ENCODE measurements at places on chromosomes 3 and 15.

DNA sequence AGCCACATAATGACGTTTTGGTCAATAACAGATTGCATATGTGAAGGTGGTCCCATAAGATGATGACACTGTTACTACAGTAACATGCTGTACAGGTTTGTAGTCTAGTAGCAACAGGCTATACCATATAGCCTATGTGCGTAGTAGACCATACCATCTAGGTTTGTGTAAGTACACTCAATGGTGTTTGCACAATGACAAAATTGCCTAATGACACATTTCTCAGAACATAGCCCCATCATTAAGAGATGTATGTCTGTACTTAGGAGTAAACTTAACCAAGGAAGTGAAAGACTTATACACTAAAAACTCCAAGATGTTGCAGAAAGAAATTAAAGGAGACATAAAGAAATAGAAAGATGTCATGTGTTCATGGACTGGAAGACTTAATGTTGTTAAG lies 66.2 kb downstream of the RPLP1 start:
- DNase-seq = no peak

DNA sequence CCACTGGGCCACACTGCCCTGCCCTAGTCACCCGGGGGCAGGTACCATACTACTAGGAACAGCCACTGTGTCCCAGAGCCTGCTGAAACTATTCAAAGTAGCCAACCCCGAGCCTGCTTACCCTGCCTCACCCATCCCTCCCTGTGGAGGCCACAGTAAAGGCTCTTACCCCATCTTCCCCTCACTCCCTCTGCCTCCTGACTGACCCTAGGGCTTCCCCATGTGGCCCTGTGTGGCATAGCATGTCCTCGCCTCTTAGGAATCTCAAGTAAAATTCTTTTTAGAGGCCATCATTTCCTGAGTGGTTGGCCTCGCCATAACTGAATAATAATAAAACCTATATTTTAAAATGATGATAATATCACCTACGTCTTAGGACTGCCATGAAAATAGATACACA lies 112.2 kb upstream of the SLC6A11 start:
- no peak for DNase-seq

DNA sequence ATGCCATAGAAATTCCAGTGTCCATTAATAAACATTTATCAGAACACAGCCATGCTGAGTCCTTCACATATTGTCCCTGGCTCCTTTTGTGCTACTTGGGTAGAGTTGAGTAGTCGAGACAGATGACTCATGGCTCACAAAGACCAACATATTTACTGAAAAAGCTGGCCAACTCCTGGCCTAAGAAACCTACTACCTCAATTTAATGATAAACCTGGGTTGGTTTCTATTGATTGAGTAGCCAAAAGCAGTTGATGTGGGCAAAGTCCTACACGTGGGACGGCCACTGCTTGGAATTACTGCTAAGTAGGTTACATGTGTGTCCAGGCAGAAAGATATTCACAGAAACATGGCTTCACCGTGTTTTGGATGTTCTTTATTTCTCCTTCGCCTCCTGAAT lies 402.2 kb downstream of the NR2F2 start:
- DNase-seq = no peak

DNA sequence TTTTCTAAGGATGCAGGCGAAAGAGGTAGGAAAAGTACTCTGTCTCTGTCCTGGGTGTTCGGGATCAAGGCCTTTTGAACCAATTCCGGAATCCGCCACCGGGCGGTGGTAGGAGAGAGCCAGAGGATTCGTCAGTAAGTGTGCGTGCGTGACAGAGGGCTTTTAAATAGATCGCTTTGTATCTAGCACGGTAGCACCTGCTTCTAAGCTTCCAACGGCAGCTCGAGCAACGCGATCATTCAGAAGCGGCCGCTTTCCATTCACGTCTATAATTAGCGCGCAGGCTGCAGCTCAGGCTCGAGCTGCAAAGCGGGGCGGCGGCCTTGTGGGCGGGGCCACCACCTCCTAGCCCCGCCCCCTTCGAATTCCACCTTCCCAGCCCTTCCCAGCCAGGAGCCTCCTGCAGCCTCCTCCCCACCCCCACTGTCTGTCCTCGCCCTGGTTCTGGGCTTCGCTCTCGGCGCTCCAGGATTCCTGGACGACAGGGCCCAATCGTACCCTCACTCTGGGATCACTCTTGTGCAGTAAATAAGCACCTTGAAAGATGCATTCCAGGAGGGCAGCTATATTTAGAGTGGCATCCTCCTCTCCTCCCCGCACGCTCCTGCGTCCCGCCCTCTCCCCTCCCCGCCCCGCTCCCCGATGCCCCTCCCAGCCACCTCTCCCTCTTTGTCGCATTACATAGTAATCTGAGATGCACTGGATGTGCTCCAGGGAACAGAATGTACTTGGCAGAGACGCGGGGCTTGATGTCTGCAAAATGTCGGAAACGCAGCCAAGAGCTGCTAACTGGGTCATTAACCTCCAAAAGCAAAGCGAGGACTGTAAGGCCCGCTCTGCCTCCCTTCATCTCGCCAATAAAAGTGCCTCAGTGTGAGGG lies 224.1 kb upstream of the TPRG1 start:
- DNase-seq = no peak

GRCh38 chr3:168040607-168041208 lies 55.0 kb downstream of the GOLIM4 start:
- no peak for DNase-seq

GRCh38 chr3:155880286-155880685 lies 9.8 kb downstream of the GMPS start:
- no peak for DNase-seq

DNA sequence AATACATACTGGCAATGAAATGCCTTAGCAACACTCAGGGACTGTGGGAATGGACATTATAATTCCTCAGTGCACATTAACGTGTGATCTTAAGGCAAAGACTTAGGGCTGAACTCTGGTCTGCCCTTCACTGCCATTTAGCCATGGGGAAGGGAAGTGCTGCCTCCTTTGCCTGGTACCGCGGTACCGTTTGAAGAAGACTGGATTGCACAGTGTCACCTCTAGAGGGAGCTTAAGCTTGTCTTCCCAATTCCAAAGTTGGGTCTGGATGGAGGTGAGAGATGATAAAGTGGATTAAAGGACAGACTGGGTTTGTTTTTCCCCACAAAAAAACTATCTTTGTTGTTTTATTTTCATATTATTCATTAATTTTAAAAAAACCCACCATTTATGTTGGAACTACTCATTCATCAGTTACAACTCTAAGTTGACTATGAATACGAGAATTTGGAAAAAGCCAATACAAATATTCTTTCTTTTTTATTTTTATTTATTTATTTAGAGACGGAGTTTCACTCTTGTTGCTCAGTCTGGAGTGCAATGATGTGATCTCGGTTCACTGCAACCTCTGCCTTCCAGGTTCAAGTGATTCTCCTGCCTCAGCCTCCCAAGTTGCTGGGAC lies 60.0 kb upstream of the SYN2 start:
- no peak for DNase-seq

DNA sequence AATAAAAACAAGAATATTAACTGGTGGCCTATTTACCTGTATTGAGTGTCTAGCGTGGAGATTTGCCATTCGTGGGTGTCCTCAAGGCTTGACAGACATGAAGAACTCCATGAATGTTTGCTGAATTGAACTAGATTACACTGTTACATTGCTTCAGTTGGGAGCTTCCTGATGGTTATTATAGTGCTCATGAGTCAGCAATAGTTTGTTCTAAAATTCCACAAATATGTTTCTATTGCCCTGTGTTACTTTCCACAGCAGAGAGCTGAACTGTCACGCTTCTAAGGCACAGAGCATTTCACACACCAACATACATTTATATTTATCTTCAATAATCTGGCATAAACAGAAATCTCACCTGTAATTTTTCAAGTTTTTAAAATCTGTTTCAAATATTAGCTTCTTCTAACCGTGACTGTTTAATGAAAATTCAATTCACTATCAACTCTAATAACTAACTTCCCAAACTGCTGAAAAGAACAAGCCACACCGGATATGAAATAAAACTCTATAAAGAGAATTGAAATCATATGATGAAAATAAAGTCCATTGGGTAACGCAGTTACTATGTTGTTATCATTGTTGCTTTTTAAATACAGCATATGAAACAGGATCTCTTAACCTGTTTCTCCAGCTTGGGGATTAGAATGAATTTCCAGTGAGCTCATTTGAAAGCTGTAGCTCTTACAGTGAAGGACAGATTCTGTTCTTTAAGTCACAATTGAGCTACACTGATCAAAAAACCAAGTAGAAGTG lies 61.2 kb upstream of the MCF2L2 start:
- DNase-seq = no peak

- DNase-seq = no peak
Measured at GRCh38 chr15:48855501-48856440, 22.2 kb upstream of the EID1 start.

DNA sequence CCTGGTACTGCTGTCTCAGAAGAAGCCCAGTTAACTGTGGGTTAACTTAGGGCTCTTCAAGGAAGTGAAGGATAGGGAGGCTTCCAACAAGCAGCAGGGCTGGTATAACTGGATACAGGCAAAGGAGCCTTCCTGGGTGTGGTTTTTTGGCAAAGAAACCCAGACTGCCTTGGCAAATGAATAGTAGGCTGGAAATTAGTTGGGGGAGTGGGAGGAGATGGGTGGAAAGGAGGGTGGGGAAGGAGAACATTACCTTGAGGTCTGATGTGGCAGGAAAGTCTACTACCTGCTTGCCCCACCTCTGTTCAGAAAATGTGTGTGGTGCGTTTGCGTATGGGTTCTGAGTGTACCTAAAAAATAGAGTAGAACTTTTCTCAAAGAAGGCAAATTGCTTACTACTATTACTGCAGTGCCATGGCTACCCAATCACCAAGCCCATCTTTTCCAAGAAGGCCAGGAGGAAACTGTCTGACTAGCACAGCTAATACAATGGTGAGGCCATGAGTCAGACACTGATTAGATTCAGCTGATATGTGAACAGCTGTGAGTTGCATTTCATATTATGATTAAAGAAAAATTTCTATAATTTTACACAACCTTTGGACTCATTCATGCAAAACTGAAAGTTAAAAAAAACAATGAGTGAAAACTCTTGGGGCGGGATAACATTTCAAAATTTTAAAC lies 55.2 kb downstream of the SPTSSB start:
- DNase-seq = no peak

DNA sequence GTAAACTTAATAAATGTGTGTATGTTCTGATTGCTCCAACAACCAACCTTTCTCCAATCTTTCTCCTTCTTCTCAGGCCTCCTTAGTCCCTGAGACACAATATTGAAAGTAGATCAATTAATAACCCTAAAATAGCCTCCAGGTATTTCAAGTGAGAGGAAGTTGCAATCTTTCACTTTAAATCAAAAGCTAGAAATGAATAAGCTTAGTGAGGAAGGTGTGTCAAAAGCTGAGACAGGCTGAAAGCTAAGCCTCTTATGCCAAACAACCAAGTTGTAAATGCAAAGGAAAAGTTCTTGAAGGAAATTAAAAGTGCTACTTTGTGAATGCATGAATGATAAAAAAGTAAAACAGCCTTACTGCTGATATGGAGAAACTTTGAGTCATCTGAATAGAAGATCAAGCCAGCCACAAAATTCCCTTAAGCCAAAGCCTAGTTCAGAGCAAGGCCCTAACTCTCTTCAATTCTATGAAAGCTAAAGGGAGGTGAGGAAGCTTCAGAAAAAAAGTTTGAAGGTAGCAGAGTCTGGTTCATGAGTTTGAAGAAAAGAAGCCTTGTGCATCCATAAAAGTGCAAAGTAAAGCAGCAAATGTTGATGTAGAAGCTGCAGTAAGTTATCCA lies 38.6 kb downstream of the CCDC80 start:
- no peak for DNase-seq

DNA sequence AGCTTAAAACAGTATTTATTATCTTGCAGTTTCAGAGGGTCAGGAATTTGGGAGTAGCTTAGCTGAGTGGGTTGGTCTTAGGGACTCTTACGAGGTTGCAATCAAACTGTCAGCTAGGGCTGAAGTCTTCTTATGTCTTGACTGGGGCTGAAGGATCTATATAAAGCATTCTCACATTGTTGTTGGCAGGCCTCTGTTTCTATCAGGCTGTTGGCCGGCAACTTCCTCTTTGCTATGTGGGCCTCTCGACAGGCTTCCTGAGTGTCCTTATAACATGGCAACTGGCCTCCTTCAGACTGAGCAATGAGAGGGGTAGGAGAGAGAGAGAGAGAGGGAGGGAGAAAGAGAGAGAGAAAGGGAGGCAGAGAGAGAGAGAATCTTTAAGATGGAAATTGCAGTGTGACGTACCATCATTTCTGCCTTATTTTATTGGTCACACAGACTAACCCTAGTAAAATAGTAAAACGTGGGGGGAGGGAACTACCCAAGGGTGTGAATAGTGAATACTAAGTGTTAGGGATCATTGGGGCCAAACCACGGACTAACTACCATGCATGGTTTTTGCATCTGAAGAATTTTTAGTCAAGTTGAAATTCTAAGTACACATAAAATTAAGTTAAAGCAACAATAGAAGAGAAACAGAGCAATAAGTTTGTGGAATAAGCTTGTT lies 16.1 kb downstream of the FGF7 start:
- no peak for DNase-seq

GRCh38 chr3:113271189-113271588 lies 59.8 kb downstream of the BOC start:
- no peak for DNase-seq

DNA sequence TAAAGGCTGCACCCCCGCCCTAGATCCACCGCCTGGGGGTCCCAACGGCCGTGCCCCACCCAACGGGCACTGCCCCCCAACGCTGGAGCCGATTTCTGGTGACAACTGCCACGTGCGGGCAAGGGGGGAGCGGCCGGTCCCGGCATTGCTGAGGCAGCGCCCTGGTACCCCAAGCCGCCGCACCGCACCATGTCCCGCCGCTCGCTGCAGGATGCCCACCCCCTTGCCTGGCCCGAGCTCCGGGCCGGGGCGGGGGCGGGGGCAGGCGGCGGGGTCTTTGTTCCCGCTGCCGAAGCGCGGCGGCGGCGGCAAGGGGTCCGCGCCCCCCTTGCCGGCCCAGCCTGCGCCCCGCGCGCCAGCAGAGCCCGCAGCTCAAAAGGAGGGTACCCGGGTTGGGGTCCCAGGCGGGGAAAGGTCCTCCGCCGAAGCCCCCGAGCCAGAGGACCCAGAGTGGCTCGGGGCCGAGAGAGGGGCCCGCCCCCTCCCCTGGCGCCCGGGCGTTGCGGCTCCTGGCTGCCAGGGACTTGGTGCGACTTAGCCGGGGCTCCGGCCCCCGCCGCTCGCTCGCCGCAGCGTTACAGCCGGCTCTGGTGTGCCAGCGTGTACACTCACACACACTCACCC lies 678 bp downstream of the SEMA7A start:
- DNase-seq = no peak

GRCh38 chr3:111809186-111809585 lies 49.9 kb upstream of the PHLDB2 start:
- DNase-seq = no peak

DNA sequence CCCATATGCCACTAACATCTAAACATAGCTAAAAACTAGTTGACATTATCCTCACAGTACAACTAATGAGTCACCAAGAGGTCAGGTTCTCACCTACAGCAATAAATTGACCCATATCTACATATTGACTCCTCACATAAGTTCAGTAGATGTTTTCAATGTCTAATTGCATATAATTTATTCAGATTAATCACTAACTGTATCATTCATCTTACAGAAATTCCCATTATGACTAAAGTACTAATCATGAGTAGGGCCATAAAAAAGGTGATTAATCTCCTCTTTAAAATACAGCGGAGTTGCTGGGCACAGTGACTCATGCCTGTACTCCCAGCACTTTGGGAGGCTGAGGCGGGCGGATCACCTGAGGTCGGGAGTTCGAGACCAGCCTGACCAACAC lies 82.4 kb upstream of the ST3GAL6 start:
- no peak for DNase-seq

Data from stimulated activated CD8-positive, alpha-beta memory T cell treated with anti-CD3 and anti-CD28 coated beads, Interleukin-15, amount 100 ng/mL, for 4 hours (primary cell).